ENCODE measurements at places on chromosomes 6 and 20.

GRCh38 chr6:23953976-23954375 lies 172.0 kb upstream of the NRSN1 start:
- DNase-seq = no peak

- DNase-seq = no peak
Observed at GRCh38 chr6:158756126-158756525, 63.0 kb downstream of the EZR start.

- no peak for DNase-seq
Observed at GRCh38 chr6:13838616-13839015, 24.3 kb upstream of the MCUR1 start.

DNA sequence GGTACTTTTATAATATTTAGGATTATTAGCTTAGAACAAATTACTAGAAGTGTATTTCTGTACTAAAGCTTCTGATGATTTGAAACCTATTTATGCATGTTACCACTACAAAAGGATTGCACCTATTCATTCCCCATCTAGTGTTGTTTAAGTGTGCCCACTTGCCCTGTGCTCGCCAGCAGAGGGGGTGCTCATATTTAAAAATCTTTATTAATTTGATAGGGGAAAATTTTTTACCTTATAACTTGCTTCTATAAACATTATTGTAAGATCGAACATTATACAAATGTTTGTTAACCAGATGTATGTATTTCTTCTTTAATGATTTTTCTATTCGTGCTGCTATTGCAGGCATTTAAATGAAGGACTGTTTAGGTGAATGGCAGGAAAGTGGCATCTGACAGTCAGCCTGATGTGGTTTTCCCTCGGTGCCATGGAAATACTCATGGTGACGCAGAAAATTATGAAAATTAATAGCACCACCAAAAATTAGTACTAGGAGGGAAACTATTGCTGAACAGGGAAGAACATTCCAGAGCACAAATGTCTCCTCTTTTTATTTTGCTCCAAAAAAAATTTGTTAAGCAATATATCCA lies 44.1 kb upstream of the FNDC1 start:
- no peak for DNase-seq

GRCh38 chr6:64727075-64727474 lies 980.0 kb downstream of the EYS start:
- no peak for DNase-seq

DNA sequence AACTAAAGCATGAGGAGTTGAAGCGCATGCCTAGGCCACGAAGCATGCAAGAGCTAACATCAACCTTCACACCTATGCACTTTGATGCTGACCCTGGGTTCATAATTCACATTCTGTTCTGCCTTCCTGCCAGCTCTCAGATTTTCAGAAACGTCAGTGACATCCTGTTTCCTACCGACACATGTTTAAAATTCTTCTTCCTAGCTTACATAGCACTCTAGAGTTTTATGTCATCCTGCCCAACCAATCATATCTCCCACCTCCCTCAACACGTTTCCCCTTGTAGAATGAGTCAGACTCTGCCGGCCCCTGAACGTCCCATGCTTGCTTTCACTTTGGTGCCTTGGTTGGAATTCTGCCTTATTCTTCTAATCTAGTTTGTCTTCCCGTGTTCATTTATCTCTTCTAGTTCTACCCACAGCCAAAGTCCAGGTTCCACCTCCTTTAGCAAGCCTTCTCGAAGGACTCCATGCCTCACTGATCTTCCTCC lies 97.2 kb upstream of the MAP7 start:
- DNase-seq = peak; percentile 27

DNA sequence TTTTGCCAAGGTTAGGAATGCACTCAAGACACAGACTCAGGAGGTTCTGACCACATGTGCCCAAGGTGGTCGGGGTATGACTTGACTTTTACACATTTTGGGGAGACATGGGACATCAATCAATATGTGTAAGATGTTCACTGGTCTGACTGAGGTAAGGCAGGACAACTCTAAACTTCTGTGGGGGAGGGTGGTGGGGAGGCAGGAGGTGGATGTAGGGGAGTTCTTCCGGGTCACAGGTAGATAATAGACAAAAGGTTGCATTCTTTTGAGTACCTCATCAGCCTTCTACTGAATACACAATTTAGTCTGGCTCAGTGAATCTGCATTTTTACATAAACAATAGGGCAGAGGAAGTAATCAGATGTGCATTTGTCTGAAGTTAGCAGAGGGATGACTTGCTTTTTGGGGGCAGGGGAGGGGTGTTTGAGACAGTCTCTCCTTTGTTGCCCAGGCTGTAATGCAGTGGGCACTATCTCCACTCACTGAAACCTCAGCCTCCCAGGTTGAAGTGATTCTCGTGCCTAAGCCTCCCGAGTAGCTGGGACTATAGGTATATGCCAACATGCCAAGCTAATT lies 10.9 kb downstream of the ECHDC1 start:
- no peak for DNase-seq

GRCh38 chr6:108676555-108676954 lies 115.8 kb downstream of the FOXO3 start:
- DNase-seq = no peak

DNA sequence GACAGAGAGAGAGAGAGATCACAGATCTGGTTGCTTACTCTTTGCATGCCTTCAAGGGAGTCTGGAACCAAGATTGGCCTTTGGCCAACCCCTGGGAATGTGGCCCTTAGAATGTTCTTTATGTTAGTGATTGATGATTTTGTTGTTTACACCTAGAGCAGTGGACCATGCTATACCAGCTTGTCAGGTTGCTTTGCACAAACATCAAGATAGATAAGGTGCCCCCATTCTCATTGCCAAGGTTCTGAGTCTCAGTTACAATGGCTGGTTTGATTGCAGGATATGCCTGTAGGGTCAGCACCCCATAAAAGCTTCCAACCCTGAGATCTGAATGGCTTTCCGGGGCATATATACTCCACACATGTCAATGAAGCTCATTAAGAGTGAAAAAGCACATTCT lies 53.5 kb upstream of the SLC2A12 start:
- DNase-seq = no peak

GRCh38 chr6:72784071-72784470 lies 162.2 kb downstream of the KCNQ5 start:
- no peak for DNase-seq

DNA sequence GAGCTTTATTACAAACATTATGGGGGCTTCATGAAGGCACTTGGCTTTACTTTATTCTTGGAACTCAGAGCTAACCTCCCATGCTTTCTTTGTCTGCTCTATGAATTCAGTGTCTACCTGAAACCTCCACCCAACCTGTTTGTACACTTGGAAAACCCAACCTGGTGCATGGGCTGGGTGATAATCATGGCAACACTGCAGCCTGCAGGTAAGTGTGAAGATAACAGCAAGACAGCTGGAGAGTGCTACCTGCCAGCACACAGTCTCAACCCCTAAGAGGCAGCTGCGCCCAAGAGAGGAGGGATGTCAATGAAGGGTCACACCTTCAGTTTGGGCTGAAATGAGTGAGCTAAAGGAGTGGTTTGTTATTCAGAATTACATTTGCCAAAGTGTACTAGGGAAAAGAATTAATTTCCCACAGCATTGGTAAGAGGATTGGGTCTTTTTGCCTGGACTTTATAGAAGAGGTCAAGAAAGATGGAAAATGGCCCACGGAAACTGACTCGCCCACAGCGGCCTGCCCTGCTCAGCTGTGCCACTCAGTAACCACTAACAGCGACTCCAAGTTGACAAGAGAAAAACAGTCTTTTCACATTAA lies 24.4 kb downstream of the FOXQ1 start:
- DNase-seq = no peak

GRCh38 chr6:151475653-151476523 lies 17.9 kb upstream of the CCDC170 start:
- DNase-seq = no peak

GRCh38 chr6:68633972-68634725 lies 933 bp upstream of the ADGRB3 start:
- no peak for DNase-seq

- DNase-seq = no peak
Observed at GRCh38 chr20:24657196-24657595, 187.8 kb downstream of the SYNDIG1 start.

GRCh38 chr6:106134906-106135634 lies 48.9 kb downstream of the PRDM1 start:
- DNase-seq = no peak

DNA sequence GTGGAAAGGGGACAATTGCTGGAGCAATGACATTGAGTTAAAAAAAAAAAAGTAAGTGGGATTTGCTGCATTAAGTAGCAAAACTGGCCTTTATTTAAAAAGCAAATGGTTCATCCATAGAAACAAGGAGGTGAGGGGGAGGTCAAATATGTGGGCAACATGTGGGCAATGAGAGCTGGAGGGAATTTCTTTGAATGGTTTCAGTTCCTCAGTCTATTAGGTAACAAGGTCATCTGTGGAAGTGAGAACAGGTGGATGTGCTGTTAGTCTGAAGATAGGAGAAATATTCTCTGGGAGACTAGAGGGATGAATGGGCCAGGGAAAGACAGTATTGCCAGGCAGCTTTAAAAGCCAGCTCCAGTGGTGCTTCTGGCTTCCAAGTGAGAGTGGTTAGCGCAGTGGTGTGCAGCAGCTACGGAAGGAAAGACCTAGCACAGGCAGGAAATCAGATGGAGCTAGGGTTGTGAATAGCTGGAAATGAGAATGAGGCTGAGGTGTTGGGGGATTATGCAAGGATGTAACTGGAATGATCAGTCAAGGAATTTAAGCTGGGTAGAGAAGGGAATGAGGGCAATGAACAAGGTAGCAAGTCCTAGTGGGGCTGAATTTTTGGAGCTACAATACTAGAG lies 727.6 kb downstream of the PTPRT start:
- no peak for DNase-seq

DNA sequence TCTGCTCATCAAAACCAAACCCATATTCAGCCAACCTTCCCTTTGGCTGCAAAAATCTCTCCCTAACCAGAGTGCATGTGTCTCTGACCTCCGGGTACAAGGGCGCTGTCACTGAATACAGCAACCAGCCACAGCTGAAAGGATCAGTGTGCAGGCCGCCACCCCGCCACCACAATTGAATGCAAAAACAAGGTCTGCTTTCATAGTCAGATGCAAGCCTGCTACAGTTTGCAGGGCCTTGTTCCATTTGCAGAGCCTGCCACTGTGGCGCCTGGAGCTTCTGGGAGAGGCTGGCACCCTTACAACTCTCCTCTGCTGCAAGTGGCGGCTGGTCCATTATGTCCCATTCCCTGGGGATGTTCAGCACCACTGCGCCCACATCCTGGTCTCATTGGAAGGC lies 23.5 kb downstream of the MDGA1 start:
- no peak for DNase-seq

- no peak for DNase-seq
Observed at GRCh38 chr6:115832786-115833185, 227.9 kb downstream of the FRK start.

- DNase-seq = no peak
Observed at GRCh38 chr20:37523012-37523391, 2.0 kb downstream of the NNAT start.

DNA sequence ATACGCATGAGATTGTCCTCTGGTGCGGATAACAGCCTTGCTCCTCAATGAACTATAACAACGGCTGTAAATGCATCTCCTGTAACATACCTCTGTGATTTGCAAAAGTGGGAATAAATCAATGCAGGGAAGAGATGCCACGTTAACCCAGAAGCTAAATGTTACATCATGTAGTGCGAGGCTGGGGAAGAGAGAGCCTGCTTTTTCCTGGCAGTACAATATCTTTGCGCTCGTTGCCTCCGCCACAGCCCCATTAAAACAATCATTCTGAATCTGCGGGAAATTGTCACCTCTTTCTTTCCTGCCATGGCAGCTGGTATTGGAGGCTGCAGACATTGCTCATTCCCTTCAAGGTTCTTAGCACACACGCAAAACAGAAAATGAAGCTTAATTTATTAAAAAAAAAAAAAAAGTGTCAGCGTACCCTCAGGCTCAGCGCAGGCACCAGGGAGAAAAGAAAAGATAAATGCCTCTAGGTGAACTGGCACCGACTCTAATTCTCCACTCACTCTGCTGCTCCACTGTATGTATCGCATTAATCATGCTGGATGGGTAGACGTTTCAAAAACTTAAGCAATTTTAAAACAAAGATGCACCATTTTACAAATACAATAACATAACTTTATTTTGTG lies 70.2 kb upstream of the TFB1M start:
- DNase-seq = no peak

DNA sequence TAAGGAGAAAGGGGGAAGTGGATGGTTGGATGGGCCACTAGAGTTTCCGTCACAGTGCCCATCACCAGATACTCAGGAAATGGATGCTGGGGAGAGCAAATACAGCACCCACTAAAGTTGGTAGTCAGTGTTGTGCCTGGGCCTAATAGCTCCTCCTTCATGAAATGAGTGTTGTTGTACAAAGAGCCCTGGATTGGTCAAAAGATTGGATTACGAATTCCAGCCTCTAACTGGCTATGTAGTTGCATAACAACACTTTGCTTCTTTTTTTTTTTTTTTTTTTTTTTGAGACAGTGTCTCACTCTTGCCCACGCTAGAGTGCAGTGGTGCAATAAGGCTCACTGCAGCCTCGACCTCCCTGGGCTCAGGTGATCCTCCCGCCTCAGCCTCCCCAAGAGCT lies 27.4 kb downstream of the KCNG1 start:
- no peak for DNase-seq

GRCh38 chr20:57939499-57939898 lies 229.7 kb upstream of the PMEPA1 start:
- no peak for DNase-seq

- no peak for DNase-seq
Observed at GRCh38 chr6:35911871-35912653, 8.8 kb downstream of the SRPK1 start.

DNA sequence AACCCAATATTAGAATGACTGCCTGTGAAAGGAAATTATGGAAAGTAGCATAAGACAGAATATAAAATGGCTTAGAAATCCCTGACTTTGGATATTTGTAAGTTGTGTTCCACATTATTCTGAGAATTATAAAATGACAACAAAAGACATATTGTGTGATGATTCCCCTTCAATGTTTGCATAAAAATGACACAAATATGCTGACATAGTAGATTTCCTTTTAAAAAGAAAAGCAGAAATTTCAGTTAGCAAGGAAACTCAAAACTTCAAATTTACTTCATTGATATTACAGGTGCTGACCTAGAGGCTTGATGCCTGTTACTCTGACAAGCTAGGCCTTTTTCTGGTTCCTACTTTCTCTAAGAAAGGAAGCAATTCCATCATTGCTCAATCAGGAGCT lies 816.9 kb upstream of the HS3ST5 start:
- no peak for DNase-seq

GRCh38 chr6:34315780-34316179 lies 67.0 kb upstream of the SMIM29 start:
- DNase-seq = no peak

DNA sequence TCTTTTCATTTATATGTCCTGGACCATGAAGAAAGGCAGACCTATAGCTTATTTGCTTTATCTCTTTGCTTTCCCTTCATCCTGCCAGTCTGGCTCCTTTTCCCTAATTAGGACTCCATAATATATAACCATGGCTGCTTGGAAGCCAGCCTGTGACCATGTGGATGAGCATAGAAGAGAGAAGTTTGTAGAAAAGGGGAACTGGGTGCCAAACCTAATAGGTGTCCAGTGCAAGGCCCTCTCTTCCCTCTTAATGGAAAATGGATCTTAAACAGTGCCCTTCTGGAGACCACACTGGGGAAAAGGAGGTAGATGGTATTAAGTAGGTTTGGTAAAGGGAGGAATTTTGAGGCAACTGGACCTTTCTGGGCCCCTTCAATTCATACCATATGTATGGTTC lies 16.7 kb upstream of the OSTM1 start:
- DNase-seq = no peak

GRCh38 chr6:43986177-43986825 lies 141.0 kb downstream of the MRPL14 start:
- DNase-seq = no peak

GRCh38 chr6:131911951-131912350 lies 39.2 kb downstream of the CCN2 start:
- no peak for DNase-seq

Measured in activated T-helper 9 cell treated with anti-CD3 and anti-CD28 coated beads, Interleukin-2, amount 50 U/mL, for 16 hours (primary cell).